Fibroblast of villous mesenchyme (primary cell): ENCODE measurements at places on chromosomes 3 and 15. TPM values are rescaled to one million over a fixed set of nuclear protein-coding genes. Genes with fewer than 3 reads are reported as not detected.

Gene CFAP100
- not detected in 2 replicates for total RNA-seq

Gene CTDSPL
- total RNA-seq = 31.6 and 61.7 TPM in 2 replicates

Gene TMCO5A
- not detected in 2 replicates for total RNA-seq

Gene NANOGP8
- 0.32 TPM in 1 of 2 replicates, not detected in the other for total RNA-seq

Gene CCK
- not detected in 2 replicates for total RNA-seq

GRCh38 chr15:98868564-98868963, 139.0 kb downstream of the PGPEP1L start:
- DNase-seq = no peak

DNA sequence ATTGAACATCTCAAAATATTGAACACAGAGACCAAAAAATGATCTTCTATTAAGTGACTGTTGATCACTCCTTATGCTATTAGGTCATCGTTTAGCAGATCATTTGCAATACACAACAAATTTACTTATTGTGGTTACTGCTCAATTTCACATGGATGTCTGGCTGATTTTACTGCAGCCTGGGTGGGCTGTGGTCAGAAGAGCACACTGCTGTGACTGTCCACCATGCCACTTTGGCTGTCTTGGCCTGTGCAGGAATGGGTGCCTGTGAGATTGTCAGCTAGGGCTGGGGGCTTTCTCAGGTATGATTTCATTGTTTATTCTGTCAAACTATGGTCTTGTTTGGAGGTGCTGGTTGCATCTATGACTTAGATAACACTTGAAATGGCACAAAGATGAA, 80.1 kb upstream of the LRTM1 start:
- no peak for DNase-seq

- DNase-seq = peak; percentile 31
Measured at GRCh38 chr3:12707449-12707848, 43.5 kb upstream of the RAF1 start.

- no peak for DNase-seq
Measured at GRCh38 chr3:76463501-76463900, 576.4 kb upstream of the ROBO2 start.

GRCh38 chr3:9916734-9917680, at the start of gene IL17RC:
Gene IL17RC, plus strand, starts transcription at chr3:9917098. Its CDS starts 218 bp downstream, at chr3:9917316.
- DNase-seq = peak; percentile 89

- no peak for DNase-seq
Measured at GRCh38 chr3:180743813-180744590, 64.7 kb upstream of the CCDC39 start.
